ENCODE measurements at places on chromosomes 3 and 15.

- DNase-seq, result no peak
Observed at GRCh38 chr3:20047341-20047779, 7.1 kb downstream of the KAT2B start.

DNA sequence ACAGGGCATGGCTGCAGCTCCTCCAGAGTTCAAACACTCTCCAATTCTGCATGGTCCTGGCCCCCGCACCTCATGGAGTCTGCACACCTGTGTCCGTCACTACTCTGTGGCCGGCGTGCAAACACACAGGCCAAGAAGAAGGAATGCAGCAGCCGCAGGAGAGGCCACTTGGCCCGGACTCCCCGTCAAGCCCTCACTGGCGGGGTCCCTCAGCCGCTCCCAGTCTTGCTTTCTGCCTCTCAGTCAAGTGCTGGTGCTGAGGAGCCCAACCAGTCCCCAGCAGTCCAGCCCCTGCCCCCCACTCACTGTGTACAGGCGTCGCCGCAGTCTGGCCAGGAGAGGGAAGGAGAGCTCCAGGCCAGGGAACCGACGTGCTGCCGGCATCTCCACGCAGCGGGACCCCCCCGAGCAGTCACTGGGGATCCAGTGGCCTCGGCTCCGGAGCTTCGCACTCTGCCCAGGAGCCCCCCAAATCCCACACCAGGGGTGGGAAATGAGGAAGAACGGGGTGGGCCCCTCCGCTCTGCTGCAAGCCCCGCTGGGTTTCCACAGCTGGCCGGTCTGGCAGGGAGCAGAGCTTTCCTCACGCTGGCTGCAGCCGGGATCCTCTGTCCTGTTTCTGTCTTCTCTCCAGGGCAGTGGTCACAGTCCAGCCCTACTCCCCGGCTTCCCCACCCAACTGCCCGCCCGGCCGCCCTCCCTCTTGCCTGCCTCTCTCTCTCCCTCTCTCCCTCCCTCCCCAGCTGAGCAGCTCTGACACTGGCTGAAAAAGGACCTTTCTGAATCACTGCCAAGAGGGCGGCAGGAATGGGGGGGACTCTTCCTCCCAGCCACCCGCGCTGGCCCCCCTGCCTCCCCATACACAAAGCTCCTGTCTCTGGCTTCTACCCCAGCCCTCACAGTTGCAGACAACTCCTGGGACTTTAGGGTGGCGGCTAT is 16.0 kb downstream of the TNK2 start:
- DNase-seq, result no peak

DNA sequence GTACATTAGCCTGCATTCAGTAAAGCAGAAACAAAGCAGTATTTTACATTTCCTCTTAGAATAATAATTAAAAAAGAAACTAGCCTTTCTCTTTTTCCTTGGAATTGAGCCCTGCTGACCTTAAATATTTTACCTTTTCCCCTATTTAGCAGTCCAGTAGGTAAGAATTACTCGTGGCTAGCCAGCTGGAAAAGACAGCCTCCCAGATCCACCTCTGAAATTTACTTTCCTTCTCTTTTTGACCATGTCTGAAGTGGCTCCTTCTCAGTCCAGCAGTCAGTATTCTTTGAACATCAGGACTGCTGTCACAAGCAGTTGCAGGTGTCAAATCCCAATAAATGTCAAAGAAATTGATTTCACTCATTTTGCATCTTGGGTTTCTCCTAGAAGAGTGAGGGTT is 311.5 kb upstream of the DCBLD2 start:
- DNase-seq, result no peak

GRCh38 chr15:28942046-28942445 is 56.3 kb downstream of the APBA2 start:
- peak; percentile 13 for DNase-seq

DNA sequence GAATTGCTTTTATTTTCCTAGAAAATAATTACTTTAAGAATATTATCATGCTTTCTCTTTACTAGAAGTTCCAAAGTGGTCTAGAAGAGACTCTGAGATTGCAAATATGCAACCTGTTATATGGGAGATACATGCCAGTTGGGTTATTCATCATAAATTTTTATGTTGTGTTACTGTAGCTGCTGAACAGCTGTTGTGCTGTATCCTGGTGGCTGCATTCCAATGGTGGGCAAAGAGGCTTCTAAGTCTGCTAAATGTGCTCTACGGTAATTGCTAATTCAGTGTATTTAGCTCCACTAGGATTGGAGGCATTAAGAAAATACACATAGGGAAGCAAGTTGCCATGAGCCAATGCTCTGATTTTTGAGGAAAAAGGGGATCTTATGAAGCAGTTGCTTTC is 409.0 kb downstream of the TUSC7 start:
- DNase-seq, result no peak

DNA sequence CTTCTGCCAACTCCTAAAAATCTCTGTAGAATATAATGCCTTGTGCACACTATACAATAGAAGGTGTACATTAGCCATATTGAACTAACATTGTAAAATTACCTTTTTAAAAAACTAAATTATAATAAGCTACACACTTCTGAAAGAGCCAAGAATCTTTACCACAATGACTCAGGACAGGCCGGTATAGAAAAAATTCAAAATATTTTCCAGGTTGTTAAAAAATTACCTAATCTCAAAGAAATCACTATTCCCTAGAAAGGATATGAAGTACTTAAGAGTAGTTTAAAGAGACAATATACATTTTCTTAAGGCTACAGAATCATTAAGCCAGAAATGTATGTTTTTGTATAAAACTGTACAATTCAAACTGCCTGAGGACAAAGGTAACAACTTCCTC is 48.5 kb downstream of the TJP1 start:
- DNase-seq, result no peak

DNA sequence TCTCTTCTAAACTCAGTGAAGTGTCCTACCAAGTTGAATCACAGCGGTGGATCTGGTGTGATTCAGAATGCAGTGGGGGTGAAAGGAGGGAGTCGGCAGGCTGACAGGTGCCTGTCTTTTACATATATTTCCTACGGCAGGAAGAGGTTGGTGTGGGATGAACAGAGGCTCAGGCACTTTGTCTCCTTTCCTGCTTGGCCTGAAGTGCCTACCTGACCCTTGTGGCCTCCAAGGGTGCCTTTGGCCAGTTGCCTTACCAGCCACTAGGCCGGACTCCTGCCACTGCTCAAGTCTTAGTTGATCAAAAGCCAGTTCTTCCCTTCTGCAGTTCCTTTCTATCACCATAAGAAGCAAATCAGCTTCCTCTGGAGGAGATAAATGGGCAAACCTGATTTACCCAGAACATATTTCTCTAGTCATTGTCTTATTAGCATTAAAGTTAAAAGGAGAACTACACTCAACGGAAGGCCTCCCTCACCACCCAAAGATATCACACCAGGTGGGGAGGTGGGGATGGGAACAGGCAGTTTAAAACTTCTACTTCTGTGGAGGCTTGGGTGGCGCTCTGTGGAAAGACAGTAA is 52.1 kb downstream of the CRTC3 start:
- DNase-seq, result no peak

DNA sequence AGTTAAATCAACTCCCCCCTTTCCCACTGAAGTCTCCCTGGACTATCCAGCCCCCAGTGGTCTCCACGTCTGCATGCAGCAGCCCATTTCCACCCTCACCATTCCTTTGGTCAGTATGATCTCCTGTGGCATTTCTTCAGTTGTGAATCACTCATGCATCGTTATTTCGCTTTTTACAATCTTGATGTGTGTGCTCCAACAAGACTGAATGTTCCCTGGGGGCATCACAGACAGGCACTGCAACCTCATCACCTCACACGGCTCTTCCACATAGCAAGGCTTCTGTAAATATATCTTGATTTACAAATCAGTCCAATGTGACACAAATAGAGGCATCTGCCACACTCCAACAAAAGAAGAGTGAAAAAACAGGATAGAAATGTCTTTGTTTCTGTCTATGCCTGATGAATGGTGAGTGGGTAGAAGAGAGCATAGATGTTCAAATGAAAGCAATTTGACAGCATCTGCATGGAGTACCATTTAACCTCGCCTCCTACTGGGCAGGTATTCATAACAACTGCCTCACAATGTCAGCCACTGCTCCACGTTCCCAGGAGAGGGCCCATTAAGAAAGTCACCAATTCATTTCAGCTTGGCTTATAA is 5.2 kb downstream of the HEG1 start:
- DNase-seq, result no peak

DNA sequence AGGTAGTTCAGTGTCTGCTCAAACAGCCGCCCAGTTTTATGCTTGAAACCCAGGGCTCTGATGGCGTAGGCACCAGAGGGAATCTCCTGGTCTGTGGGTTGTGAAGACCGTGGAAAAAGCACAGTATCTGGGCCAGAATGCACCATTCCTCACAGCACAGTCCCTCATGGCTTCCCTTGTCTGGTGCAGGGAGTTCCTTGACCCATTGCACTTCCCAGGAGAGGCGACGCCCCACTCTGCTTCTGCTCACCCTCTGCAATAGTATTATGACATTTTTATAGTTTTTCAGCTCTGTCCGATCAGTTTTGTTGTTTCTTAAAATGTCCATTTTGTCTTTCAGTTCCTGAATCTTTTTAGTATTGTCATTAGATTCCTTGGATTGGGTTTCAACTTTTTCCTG is 343.5 kb downstream of the EDEM1 start:
- no peak for DNase-seq

- no peak for DNase-seq
Observed at GRCh38 chr3:58441514-58442450, 8.2 kb upstream of the PDHB start.

DNA sequence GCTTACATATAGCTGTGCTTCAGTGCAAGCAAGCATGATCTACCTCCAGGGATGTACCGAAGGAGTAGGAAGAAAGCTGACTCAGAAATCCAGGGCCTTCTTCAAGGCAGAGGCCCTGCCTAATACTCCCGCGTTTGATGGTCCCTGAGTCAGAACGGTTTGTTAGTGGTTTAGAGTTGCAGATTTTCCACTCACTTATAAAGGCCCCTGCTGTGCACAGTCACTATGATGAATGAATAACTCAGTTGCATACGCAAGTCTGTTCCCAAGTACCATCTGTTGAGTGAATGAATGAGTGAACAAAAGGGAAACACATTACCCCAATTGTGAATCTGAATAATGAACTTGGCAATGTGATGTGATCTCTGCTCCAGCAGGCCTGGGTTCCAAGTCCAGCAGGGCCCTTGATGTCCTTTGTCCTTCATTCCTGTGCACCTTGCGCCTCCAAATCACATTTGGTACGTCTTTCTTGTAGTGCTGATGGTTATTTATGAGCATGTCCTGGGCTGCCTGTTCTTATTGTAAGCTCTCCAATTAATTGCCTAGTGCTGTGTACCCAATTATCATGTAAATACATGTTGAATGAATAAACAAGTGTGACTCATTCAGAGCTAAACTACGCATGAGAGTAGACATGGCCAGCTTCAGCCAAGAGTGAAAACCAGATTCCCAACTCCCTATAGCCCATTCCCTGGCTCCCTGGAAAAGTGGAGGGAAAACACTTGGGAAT is 85.3 kb upstream of the LIMD1 start:
- DNase-seq, result no peak

DNA sequence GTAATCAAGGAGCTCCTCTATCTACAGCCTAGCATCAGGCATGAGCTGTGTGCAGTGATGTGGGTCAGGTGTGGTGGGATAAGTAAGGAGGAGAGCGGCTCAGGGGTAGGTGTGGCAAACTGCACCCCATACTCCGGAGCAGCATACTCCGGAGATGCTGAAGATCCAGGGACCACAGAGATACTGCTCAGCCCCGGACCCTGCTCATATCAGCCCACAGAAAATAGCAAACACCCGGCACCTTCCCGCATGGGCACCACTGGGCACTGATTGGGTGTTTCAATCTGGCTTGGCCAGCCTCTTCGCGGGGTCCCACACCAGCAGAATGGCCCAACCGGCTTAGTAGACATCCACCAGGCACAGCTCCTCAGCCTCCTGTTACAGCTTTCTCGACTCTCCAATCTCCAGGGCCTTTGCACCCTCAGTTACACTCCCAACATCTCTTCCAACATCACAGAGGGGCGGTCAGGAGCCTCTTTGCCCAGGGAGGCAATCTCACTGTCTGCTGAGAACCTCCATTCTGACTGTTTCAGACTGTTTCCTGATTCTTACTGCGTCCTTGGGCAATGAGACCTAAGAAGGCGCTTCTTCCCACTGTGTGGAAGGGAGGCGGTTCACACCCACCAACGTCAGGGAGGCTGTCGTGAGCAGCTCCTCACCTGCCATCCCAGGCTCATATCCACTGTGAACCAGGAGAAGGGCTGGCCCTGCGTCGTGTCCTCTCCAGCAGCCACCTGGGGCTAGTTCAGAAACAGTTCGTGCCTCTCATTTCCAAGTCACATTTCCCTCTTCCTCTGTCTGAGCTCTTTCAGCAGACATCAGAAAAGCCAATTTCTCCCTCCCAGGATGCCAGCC is 59.8 kb downstream of the CAPN7 start:
- DNase-seq, result no peak

DNA sequence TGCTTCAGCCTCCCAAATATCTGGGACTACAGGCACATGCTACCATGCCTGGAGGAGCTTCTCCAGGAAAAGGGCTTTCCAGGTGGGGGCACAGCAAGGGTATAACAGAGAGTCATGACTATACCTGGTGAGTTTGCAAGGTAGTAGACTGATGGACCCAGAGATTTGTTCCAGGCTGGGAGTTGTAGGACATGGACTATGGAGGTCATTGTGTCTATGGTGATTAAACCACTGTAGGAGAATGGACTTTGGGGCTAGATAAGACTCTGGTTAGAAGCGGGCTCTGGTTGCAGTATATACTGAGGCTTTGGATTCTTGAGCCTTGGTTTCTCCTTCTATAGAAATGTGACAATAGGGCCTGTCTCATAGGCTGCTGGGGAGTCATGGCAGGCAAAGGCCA is 104.7 kb downstream of the EPHB1 start:
- no peak for DNase-seq

DNA sequence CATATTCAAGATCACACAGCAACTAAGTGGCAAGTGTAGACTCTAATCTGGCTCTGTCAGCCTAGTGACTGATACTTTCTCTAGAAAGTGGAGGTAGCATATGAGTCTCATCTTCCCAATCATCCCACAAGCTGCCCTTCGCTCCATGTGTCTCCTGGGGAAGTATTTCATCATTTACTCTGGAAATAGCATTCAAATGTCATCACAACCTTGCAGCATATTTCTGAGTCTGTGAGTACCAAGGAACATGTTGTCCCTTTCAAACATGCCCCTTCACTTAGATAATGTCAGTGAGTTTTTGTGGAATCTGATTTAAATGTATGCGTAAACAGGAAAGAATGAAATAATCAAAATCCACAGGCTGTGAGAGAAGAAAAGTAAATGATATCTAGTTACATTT is 322.9 kb downstream of the SLC9A9 start:
- no peak for DNase-seq

- DNase-seq, result no peak
Observed at GRCh38 chr3:6351752-6352151, 509.2 kb upstream of the GRM7 start.

Data from T follicular helper cell (primary cell).